ENCODE measurements at places on chromosomes 1 and 21. TPM values are rescaled to one million over a fixed set of nuclear protein-coding genes. Genes with fewer than 3 reads are reported as not detected.

Gene FAM3B
- not detected for total RNA-seq

Gene RCSD1
- 1.4 TPM for total RNA-seq

Gene OPTC
- total RNA-seq: not detected

Gene SKI
- 116 TPM for total RNA-seq

Gene VSIG8
- total RNA-seq: not detected

Measured in chondrocyte (in vitro differentiated cells).